ENCODE measurements at places on chromosomes 6 and 20.

DNA sequence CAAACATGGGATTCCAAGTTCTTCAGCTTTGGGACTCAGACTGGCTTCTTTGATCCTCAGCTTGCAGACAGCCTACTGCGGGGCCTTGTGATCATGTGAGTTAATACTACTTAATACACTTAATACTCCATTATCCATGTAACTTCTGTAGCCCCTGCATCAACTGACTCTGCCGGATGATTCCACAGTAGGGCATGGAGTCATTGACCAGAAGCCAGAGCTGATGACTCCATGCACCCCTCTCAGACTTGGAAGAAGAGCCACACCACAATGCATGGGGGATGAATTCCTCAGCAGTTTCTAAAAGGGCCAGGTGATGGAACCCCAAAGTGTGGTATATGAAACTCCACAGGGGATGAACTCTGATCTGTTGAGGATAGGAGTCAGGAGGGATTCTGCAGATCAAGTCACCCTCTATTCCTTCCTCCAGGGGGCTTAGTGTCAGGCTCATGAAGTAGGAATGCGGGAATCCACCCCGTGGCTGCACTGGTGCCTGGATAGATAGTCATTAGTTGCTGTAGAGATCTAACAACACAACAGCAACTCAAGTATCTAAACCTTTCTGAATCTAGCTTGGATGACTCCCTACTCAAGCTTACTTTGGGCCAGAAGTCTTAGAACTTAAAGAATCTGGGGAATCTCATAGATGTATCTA lies 70.2 kb downstream of the GPR6 start:
- DNase-seq, result no peak

GRCh38 chr6:53679446-53679933 lies 13.9 kb upstream of the KLHL31 start:
- peak; percentile 47 for DNase-seq

DNA sequence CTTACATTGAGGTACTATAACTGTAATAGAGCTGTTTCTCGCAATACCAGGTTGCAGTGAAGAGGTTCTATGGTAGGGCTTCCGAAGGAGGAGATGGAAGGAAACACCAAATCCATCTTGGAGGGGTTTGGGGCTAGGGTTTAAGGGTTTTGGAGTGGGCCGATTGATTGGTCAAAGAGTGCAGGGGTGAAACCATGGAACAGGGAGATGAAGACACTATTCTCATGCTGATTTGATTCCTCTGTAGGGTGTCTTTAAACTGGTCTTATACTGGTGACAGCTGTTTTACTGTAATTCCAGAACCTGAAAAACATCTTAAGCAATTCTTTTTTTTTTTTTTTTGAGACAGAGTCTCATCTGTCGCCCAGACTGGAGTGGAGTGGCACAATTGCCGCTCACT lies 7.8 kb downstream of the SMIM13 start:
- no peak for DNase-seq

- DNase-seq, result no peak
Measured at GRCh38 chr6:30974490-30975252, 8.8 kb upstream of the MUC21 start.

- DNase-seq, result no peak
Measured at GRCh38 chr6:143396497-143397226, 53.8 kb downstream of the ADAT2 start.

Measured in CD4-positive, alpha-beta T cell treated with Interleukin-17A for 1 hour (primary cell).